ENCODE measurements at places on chromosomes 2 and 18.
A peak's percentile ranks its signal among the peaks of the same experiment; 100 is the strongest.

GRCh38 chr2:207164006-207164831 lies 1.5 kb downstream of the KLF7 start:
- DNase-seq: no peak

- no peak for DNase-seq
Measured at GRCh38 chr2:9178110-9178903, 28.3 kb upstream of the ASAP2 start.

GRCh38 chr2:233976690-233977294 lies 59.6 kb downstream of the TRPM8 start:
- no peak for DNase-seq

DNA sequence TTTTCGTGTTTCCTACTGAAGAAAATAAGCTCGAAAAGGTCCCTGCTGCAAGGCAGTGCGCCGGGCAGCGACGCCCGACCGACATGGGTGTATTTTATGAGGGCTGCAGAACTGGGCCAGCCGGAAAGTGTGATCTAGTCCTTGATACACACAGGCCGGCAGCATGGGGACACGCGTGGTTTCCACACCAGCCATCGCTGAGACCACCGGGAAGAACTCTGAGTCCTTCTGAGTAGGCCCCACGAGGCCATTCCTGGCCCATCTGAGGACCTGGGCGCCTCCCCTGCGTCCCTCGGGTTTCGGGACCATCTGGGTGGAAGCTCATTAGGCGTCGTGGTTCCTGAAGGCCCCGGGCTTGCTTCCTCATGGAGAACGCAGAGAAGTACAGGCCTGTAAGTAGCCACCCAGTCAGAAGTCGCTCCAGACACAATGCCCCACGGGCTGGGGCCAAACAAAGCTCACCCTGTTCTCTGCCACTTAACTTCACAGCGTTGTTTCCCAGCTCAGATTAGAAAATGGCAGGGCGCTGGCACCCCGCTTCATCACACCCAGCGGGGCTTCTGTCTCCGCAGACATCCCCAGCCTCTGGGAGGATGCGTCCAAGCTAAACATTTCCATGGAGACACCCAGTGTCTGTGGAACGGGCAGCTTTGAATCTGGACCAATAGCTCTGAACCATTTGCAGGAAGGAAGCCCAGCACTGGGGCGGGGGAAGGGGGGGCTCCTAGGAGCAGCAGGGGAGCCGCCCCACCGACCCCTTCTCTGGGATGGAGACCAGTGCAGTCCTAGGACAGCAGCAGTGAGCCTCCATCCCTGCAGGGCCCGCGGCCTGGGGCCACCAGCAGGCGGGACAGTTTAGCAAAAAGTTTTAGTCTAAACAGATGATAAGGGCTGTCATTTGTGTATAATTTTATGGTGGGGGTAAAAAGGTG lies 2.4 kb downstream of the NFATC1 start:
- DNase-seq: no peak

- no peak for DNase-seq
Measured at GRCh38 chr2:68195096-68195495, 37.4 kb downstream of the PNO1 start.

DNA sequence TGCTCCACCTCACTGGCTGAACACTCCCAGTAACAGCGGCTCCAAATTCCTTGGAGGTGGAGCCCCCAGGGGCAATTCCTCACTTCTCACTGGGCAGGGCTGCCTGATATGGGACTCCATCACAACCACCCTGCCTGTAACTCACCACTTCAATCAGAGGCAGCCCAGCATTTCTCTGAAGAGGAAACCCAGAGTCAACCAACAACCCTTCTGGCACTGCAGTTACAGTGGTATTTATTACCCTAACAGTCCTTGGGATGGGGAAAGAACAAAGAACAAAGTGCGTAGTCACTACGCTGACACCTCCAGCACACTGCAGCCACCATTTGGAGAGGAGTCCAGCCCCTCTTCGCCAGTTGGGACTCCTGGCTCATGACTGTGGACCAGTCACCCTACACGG lies 85.7 kb upstream of the GALNT13 start:
- DNase-seq: no peak

DNA sequence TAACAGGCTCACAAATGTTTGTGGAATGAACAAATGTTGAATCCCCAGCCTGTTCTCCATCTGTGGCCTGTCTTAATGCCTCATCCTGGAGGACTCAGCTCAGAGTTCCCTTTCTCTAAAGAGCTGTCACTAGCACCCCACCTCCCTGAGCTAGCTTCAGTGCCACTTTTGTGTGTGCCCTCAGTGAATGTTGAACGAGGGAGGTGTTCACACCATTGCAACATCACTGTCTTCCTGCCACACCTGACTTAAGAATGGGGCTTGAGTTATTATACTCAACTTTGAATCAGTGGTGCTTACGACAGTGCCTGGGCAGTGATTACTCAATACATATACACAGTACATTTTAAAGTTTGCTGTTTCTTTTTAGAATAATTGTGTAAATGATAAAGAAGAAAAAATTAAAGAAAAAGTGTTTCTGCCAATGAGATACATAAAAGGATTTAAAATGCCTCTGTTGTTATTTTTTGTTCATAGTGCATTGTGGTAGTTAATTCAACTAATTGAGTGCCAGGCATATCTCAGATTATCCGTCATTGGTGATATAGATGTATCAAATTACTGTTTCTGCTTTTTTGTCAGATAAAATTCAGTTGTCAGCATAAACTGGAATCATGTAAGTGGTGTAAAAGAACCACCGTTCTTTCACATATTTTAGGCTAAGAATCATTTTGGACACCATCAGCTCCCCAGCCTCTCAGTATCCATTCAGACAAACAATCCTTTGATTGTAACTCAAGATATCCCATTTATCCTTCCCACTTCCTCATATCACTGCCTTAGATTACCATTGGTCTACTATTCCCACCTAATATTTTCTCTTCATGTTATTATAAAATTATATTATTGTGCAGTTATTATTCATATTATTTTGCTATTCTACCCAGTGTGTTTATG lies 304.7 kb downstream of the PTPRM start:
- DNase-seq: no peak

- DNase-seq: peak; percentile 34
Measured at GRCh38 chr18:21110713-21111345, 784 bp downstream of the ROCK1 start.

DNA sequence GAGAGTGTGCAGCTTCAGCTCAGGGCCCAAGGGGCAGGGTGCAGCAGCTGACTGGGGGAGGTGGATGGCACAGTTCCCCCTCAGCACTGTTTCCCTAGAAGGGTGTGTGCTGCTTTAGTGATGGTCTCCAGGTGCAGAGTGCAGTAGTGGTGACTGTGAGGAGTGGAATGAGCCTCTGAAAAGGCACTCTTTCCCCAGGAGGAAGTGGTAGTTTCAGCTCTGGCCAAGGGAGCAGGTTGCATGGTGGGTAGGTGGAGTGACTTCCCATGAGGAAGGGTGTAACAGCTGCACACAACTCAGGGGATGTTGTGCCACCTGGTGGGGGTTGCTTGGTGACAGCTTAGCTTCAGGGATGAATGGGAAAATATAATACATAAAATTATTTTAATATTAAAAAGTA lies 251.5 kb upstream of the NXPH2 start:
- DNase-seq: no peak

GRCh38 chr2:43604674-43605073 lies 8.8 kb upstream of the THADA start:
- DNase-seq: no peak

Data from stimulated activated CD8-positive, alpha-beta memory T cell treated with anti-CD3 and anti-CD28 coated beads, Interleukin-7, amount 100 ng/mL, for 1 hour (primary cell).